ENCODE measurements at places on chromosomes 7 and 10. TPM values are rescaled to one million over a fixed set of nuclear protein-coding genes. Genes with fewer than 3 reads are reported as not detected.
A peak's percentile ranks its signal among the peaks of the same experiment; 100 is the strongest.

The HILPDA gene
- total RNA-seq, result 7.7 TPM

The CCL24 gene
- not detected for total RNA-seq

- H3K4me1 ChIP-seq, result no peaks in the 10 kb centered on the region
- no peak overlapping the region for H3K4me3 ChIP-seq
- no peak overlapping the region for H3K27ac ChIP-seq
These were observed 368.5 kb upstream of the PCDH15 start for GRCh38 chr10:55169493-55169892.

DNA sequence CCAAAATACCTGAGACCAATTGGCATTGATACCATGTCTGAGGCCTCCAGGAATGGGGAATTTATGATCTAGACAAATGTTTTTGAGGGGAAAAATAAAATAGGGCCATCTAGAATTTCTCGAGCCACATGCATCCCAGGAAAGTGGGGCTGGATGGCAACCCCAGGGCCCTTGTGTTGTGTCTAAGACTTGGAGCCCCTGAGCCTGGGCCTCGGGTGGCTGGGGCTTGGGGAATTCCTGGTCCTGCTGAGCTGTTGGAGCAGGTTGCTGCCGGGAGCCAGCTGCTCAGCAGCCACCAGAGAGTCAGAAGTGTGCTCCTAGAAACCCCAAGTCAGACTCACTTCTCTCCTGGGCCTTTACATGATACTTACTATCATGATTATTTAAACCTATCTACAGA is 172.9 kb downstream of the WDR37 start:
- H3K36me3 ChIP-seq, result no peaks in the 10 kb centered on the region
- DNase-seq, result no peak
- H3K4me1 ChIP-seq, result no peaks in the 10 kb centered on the region

The SEC61G gene
- 201 TPM for total RNA-seq

The PLEKHS1 gene
- not detected for total RNA-seq

DNA sequence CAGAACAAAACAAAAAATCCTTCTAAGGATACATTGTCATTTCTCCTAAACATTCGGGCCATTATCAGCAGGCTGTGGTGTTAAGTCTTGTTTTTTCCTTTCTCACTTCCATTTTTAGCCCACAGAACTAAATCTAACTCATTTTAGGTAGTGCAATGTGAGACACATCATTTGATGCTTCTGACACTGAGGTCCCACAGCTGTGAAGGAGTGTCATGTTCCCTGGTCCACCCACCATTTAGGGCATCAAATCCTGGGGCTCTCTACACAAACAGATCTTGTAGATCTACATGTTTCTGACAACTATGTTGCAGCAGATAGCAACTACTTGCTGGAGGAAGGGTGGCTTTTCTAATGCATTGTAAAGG is 232.5 kb upstream of the IGFBP3 start:
- H3K27ac ChIP-seq, result no peak overlapping the region
- no peak for DNase-seq
- H3K4me1 ChIP-seq, result peaks cover 46% of the 10 kb centered on the region
- H3K27me3 ChIP-seq, result no peaks in the 10 kb centered on the region
- peaks cover 10% of the 10 kb centered on the region for H3K36me3 ChIP-seq

The NODAL gene
- total RNA-seq, result not detected

DNA sequence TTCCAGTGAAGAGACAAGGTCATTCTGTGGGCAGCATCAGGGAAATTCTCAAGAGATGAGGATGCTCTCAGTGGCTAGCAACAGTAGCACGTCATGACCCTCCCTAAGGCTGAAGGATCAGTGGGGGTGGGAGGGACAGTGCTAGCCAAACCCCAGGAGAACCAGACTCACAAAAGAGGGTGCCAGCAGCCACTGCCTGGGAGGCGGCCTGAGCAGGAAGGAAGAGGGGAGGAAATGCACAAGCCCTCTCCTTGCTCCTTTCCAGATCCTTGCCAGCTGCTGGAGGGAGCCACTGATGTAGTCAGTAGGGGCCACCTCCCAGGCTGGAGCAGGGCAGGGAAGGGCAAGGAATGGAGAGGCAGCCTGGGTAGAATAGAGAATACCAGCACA is 302.7 kb downstream of the RPS24 start:
- peak; percentile 94 for DNase-seq
- H3K36me3 ChIP-seq, result no peaks in the 10 kb centered on the region

Measured in HFFc6 (cell line).